ENCODE measurements at places on chromosomes 7 and 10. TPM values are rescaled to one million over a fixed set of nuclear protein-coding genes. Genes with fewer than 3 reads are reported as not detected.

- H3K27me3 ChIP-seq: no peaks in the 10 kb centered on the region
- peaks cover 10% of the 10 kb centered on the region for H3K4me1 ChIP-seq
- H3K4me3 ChIP-seq: no peak overlapping the region
- H3K36me3 ChIP-seq: no peaks in the 10 kb centered on the region
- no peak overlapping the region for H3K27ac ChIP-seq
These were observed 248.8 kb upstream of the PTN start for GRCh38 chr7:137592232-137592896.

DNA sequence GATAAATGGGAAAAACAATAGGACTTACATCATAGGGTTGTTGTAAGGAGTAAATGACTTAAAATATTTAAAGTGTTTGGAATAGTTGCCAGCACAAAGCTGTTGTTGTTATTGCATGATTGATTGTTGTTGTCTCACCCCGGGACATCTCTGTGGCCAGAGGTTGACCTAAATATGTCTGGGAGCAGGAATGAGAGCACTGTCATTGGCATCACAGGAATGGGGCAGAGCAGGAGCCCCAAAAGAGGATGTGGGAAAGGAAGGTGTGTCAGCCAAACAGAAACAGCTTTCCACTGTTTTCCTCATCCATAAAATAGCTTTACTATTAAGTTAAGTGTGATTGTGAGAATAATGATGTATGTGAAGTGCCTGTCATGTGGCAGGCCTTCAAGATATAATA, 121.6 kb downstream of the TMEM168 start:
- no peak overlapping the region for H3K27ac ChIP-seq
- H3K36me3 ChIP-seq: no peaks in the 10 kb centered on the region

DNA sequence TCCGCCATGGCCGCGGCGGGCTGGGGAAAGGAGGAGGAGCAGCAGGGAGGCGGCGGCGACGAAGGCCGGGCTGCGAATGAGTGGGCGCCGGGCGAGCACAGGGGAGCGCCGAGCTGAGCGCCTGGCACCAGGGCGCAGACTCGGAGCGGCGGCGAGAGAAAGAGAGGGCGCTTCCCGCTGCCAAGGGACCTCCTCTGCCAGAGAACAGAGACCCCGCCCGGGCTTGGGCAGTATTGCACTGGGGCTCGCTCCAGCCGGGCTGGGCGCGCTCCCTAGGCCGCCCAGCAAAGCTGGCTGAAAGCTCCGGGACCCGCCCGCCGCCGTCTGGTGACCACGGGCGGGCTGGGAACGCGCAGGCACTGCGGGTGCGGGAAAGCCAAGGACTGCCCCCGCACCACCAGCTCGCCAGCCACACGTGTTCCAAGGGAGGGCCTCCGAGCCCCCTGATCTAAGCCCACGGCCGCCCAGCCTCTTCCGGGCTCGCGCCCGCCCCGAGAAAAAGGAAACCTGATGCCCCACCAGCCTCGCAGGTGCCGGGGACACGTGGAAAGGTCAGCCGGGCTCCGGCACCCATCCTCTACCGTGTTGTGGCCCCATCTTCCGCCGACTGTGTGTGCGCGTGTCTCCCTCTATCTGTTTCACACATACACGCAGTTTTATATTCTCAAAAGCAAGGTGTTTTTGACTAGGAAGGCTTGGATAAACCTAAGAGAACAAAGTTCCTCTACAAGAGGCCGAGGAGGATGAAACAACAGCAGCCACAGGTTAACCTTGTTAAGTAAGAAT, at the start of gene CCDC6:
Gene CCDC6 (minus strand): TSS at position 140 of the 786 bp plus-strand sequence. CDS start 132 bp downstream, at position 8.
- H3K36me3 ChIP-seq: no peaks in the 10 kb centered on the region
- H3K27me3 ChIP-seq: peaks cover 10% of the 10 kb centered on the region
- peak; percentile 96 for DNase-seq
- peak within 1 kb of the TSS; percentile 97 for H3K4me3 ChIP-seq
- peaks cover 18% of the 10 kb centered on the region for H3K4me1 ChIP-seq
- peak within 1 kb of the TSS; percentile 98 for H3K27ac ChIP-seq

- peaks cover 5% of the 10 kb centered on the region for H3K36me3 ChIP-seq
- no peak for DNase-seq
- no peak overlapping the region for H3K27ac ChIP-seq
- H3K27me3 ChIP-seq: peaks cover 11% of the 10 kb centered on the region
- no peak overlapping the region for H3K4me3 ChIP-seq
These were observed 7.3 kb downstream of the TRIM8 start for GRCh38 chr10:102651455-102652169.

DNA sequence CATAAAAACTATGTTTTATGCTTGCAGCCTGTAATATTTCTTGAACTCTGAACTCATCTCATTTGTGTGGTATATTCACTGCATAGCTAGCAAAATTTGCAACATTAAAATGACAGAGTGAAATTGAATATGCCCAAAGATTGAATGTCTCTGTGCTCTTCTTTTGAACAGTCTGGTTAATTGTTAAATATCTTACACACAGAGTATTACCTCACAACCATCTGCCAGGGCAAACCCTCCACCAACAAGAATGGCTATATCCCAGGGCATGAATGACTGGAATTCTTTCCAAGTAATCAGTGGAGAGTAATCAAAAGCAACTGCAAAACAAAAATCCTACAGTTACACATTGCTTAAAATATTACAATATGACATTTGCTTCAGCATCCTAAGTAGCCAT, 76.9 kb downstream of the SLC13A1 start:
- H3K27me3 ChIP-seq: no peaks in the 10 kb centered on the region
- no peak for DNase-seq
- H3K27ac ChIP-seq: no peak overlapping the region
- H3K4me1 ChIP-seq: peaks cover 8% of the 10 kb centered on the region
- no peak overlapping the region for H3K4me3 ChIP-seq
- no peaks in the 10 kb centered on the region for H3K36me3 ChIP-seq

GRCh38 chr7:155000795-155001194, 2.1 kb downstream of the PAXIP1 start:
- H3K4me3 ChIP-seq: no peak overlapping the region
- H3K27me3 ChIP-seq: peaks cover 2% of the 10 kb centered on the region
- no peaks in the 10 kb centered on the region for H3K4me1 ChIP-seq
- no peak for DNase-seq

- H3K4me1 ChIP-seq: peaks cover 15% of the 10 kb centered on the region
- H3K36me3 ChIP-seq: no peaks in the 10 kb centered on the region
- no peak overlapping the region for H3K27ac ChIP-seq
- no peak for DNase-seq
These were observed 94.1 kb downstream of the PIP4K2A start for GRCh38 chr10:22620140-22620857.

- H3K36me3 ChIP-seq: no peaks in the 10 kb centered on the region
- DNase-seq: peak; percentile 56
- peak overlapping the region; percentile 55 for H3K27ac ChIP-seq
- peaks cover 9% of the 10 kb centered on the region for H3K27me3 ChIP-seq
These were observed 27.8 kb downstream of the UNC5B start for GRCh38 chr10:71239946-71240795.

DNA sequence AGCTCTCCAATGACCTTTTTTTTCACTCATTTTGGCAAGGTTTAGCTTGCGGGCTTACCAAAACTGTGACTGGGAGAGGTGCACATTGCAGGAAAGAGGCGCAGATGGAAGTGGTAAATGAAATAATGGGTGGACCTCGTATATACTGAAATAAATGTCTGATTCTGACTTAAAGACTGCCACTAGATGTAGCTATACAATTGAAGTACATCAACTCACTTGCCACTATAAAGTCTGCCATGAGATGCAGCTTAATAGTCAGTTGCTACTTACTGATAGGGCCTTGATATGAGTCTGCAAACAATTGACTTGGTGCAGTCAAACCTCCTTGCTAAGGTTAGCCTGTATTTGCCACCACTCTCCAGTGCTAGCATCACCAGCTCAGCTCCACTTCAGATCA, 525.9 kb upstream of the MBL2 start:
- H3K36me3 ChIP-seq: peaks cover 6% of the 10 kb centered on the region
- H3K4me1 ChIP-seq: peaks cover 3% of the 10 kb centered on the region
- no peak overlapping the region for H3K27ac ChIP-seq
- no peaks in the 10 kb centered on the region for H3K27me3 ChIP-seq
- H3K4me3 ChIP-seq: no peak overlapping the region
- no peak for DNase-seq

- no peak for DNase-seq
- no peak overlapping the region for H3K27ac ChIP-seq
- H3K36me3 ChIP-seq: no peaks in the 10 kb centered on the region
- peaks cover 3% of the 10 kb centered on the region for H3K4me1 ChIP-seq
These were observed 31.7 kb upstream of the FAM204A start for GRCh38 chr10:118373786-118374185.

DNA sequence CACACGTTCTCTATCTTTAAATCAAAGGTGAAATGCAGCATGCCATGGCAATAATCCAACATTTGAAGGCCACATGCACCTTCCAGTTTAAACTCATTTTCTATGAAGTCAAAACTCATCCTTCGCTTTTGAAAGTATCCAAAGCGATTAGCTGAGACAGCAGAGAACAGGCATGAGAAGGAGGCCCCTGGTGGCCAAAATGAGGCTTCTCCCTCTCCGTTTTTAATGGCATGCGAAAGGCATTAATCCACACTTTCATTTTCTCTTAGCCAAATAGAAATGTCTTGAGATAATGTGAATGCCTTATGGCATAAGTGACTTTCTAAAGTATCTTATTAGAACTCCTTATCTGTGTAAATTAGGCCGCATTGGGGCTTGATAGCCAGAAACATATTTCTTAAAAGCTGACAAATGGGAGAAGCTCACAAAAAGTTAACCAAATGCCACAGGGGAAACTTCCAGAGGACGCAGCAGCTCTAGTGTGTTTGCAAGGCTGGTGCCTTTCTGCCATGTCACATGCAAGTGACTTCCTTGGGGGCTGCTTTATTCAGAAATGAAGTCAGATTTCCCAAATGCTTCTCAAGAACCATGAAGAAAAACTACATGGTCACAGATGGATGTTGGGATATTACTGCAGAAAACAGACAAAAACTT, 1189.6 kb downstream of the SORCS1 start:
- H3K36me3 ChIP-seq: no peaks in the 10 kb centered on the region
- H3K4me1 ChIP-seq: peaks cover 48% of the 10 kb centered on the region
- H3K27ac ChIP-seq: peak overlapping the region; percentile 99
- H3K4me3 ChIP-seq: peak overlapping the region; percentile 76

DNA sequence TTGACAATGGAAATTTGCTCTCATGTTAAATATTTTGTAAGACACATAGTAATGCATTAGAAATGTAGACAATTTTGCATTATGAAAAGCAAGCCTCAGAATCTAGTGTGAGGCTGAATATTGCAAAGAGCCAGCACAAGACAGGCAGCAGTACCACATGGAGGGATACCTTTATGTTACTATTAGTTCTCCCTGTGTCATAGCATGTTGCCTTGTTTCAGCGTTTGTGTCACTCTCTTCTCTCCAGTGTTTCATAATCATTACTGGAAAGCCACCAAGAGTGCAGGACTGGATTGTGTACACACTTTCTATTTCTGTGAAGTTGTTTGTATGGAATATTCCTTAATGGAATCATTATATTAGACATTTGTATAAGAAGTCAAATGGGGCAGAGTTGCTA, 8.5 kb downstream of the AHR start:
- DNase-seq: no peak
- H3K4me1 ChIP-seq: no peaks in the 10 kb centered on the region
- H3K27me3 ChIP-seq: no peaks in the 10 kb centered on the region
- H3K36me3 ChIP-seq: no peaks in the 10 kb centered on the region
- H3K27ac ChIP-seq: no peak overlapping the region

DNA sequence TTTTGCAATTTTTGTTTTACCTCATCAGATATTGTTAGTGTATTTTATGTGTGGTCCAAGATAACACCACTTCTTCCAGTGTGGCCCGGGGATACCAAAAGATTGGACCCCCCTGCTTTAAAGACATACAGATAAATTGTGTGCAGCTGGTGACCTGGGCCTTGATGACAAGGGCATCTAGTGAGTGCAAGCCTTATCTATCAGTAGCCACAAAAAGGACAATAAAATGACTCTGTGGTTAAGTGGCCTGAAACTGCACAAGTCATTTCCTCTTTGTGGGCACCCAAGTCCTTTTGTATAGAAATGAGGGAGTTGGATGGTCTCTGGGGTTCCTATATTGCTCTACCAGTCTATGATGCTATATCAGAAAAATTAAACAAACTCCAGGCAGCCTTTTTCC, 98.1 kb downstream of the PARD3 start:
- H3K36me3 ChIP-seq: no peaks in the 10 kb centered on the region
- no peak overlapping the region for H3K4me3 ChIP-seq
- no peak for DNase-seq
- H3K27me3 ChIP-seq: peaks cover 4% of the 10 kb centered on the region

GRCh38 chr7:110573862-110574528, 516.9 kb upstream of the LRRN3 start:
- H3K4me3 ChIP-seq: no peak overlapping the region
- no peak overlapping the region for H3K27ac ChIP-seq
- peaks cover 4% of the 10 kb centered on the region for H3K4me1 ChIP-seq
- H3K27me3 ChIP-seq: no peaks in the 10 kb centered on the region

DNA sequence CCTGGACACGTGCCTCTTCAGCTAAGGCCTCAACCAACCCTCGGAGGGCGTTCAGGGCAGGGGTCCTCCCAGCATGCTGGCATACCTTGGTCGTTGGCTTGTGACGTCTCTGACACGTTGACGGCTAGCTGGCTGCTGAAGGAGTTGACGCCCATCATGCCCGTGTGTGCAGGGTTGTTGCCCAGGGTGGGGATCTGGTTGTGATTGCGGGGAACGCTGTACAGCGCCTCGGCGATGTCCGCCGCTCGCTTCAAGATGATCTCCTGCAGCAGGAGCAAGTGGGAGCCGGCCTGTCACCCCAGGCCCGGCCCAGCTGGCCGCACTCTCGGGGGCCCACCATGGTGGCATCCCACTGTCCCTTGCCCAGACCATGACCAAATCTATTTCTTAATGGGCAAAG, 122.0 kb downstream of the EBF3 start:
- H3K27ac ChIP-seq: no peak overlapping the region
- H3K4me1 ChIP-seq: peaks cover 13% of the 10 kb centered on the region
- H3K4me3 ChIP-seq: no peak overlapping the region
- no peak for DNase-seq
- peaks cover 24% of the 10 kb centered on the region for H3K27me3 ChIP-seq
- H3K36me3 ChIP-seq: peaks cover 12% of the 10 kb centered on the region

DNA sequence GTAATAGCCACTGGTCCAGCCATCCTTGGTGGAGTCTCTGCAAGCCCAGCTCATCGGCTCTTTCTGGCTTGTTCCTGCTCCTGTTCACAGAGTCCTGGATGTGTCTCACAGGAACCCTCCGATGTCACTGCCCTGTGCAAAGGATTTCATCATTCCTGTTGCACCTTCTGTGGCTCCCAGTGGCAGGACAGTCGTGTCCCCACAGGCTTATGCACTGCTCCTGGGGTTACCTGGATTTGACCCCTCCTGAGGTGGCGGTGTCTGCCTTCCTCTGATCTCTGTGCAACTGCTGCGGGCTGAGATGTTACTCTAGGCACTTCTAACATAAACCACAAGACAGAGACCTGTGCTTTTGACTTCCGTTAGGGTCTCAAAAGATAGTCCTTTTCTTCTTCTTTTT, 30.6 kb downstream of the APBB1IP start:
- peaks cover 2% of the 10 kb centered on the region for H3K4me1 ChIP-seq
- H3K4me3 ChIP-seq: no peak overlapping the region
- no peak overlapping the region for H3K27ac ChIP-seq
- no peaks in the 10 kb centered on the region for H3K36me3 ChIP-seq
- DNase-seq: no peak

GRCh38 chr10:117217196-117217761, 20.0 kb downstream of the KCNK18 start:
- H3K36me3 ChIP-seq: peaks cover 5% of the 10 kb centered on the region
- H3K4me1 ChIP-seq: peaks cover 10% of the 10 kb centered on the region
- H3K27ac ChIP-seq: no peak overlapping the region
- H3K27me3 ChIP-seq: peaks cover 7% of the 10 kb centered on the region
- peak overlapping the region; percentile 67 for H3K4me3 ChIP-seq

POM121L12 gene
- not detected for total RNA-seq

TMEM176A gene
- 1.3 TPM for total RNA-seq

AKR1B1 gene
- total RNA-seq: 99.6 TPM

LIPN gene
- not detected for total RNA-seq

EVX1 gene
- 7.1 TPM for total RNA-seq

LRMDA gene
- 2.1 TPM for total RNA-seq

PNLIPRP3 gene
- not detected for total RNA-seq

CALD1 gene
- total RNA-seq: 61.8 TPM

LRRC4 gene
- 60.0 TPM for total RNA-seq

Measured in glutamatergic neuron (in vitro differentiated cells).